Esophagus muscularis mucosa (tissue), 4 donors: ENCODE measurements at places on chromosomes 3 and 15. TPM values are rescaled to one million over a fixed set of nuclear protein-coding genes. Genes with fewer than 3 reads are reported as not detected.

Gene CYP8B1
- not detected for total RNA-seq

Gene GABRR3
- not detected for total RNA-seq

GRCh38 chr3:170079536-170080165 lies 41.9 kb downstream of the GPR160 start:
- no peaks in the 10 kb centered on the region for H3K27me3 ChIP-seq
- no peaks in the 10 kb centered on the region for H3K36me3 ChIP-seq
- H3K27ac ChIP-seq: no peak overlapping the region
- no peak overlapping the region for H3K4me3 ChIP-seq
- no peak for DNase-seq

GRCh38 chr15:100730129-100730528 lies 127.7 kb downstream of the ASB7 start:
- H3K36me3 ChIP-seq: no peaks in the 10 kb centered on the region
- no peak overlapping the region for H3K4me3 ChIP-seq
- no peak overlapping the region for H3K27ac ChIP-seq
- H3K27me3 ChIP-seq: no peaks in the 10 kb centered on the region
- H3K4me1 ChIP-seq: peaks cover 14% of the 10 kb centered on the region

DNA sequence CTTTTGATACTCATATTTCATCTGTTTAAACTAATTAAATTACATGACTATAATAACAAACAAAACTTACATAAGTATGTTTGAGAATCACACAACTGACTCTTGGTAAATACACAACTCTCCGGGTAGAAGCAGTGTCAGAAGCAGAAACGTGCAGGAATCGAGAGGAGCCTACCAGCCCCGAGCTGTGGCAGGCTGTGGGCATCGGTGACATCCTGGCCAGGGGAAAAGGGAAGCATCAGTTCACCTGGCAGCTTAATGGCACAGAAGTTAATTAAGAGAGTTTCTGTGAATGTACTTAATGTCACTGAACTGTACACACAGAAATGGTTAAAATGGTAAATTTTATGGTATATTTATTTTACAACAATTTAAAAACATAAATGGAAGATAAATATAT lies 90.2 kb downstream of the CRTC3 start:
- H3K4me1 ChIP-seq: peaks cover 8% of the 10 kb centered on the region
- H3K36me3 ChIP-seq: peaks cover 86% of the 10 kb centered on the region
- DNase-seq: no peak
- no peak overlapping the region for H3K4me3 ChIP-seq
- H3K27me3 ChIP-seq: no peaks in the 10 kb centered on the region
- no peak overlapping the region for H3K27ac ChIP-seq
